ENCODE measurements at places on chromosomes 4 and X. TPM values are rescaled to one million over a fixed set of nuclear protein-coding genes. Genes with fewer than 3 reads are reported as not detected.

PRKG2 gene
- polyA plus RNA-seq = 0.04 TPM

TKTL1 gene
- polyA plus RNA-seq = not detected

GSPT2 gene
- polyA plus RNA-seq = not detected

TMPRSS11F gene
- not detected for polyA plus RNA-seq

CENPI gene
- 5.1 TPM for polyA plus RNA-seq

NLGN4X gene
- not detected for polyA plus RNA-seq

SASH3 gene
- 0.09 TPM for polyA plus RNA-seq

- peak; percentile 1 for DNase-seq
- H3K27ac ChIP-seq = peak overlapping the region; percentile 59
- no peaks in the 10 kb centered on the region for H3K27me3 ChIP-seq
- H3K4me1 ChIP-seq = peaks cover 31% of the 10 kb centered on the region
- no peaks in the 10 kb centered on the region for H3K36me3 ChIP-seq
- peak overlapping the region; percentile 87 for H3K4me3 ChIP-seq
Measured at GRCh38 chrX:21838937-21839333, 482 bp upstream of the MBTPS2 start.

DNA sequence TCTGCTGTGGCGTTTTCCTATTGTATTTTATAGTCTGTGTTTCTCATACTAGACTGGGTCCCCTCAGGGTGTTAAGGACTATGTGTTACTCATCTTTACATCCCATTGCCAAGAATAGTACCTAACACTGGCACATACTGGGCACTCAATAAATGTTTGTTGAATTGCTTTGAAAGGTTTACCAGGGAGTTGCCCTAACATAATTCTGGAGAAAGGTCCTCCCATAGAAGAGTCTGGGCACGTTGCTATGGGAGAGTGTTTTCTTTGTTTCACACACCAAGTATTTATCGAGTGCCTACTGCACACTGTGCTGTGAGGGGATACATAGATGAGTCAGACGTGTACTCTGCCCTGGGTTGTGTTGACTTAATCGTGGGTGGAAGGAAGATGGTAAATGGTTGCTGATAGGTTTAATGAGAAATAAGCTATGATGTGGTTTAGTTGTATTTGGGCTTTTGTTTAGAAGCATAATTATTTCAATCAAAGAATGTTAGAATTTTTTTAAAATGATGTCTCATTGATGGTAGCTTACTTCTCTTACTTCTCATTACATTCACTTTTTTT lies 42.9 kb downstream of the AFF1 start:
- H3K27ac ChIP-seq = peak overlapping the region; percentile 94
- no peaks in the 10 kb centered on the region for H3K27me3 ChIP-seq
- peak; percentile 96 for DNase-seq
- no peak overlapping the region for H3K4me3 ChIP-seq

DNA sequence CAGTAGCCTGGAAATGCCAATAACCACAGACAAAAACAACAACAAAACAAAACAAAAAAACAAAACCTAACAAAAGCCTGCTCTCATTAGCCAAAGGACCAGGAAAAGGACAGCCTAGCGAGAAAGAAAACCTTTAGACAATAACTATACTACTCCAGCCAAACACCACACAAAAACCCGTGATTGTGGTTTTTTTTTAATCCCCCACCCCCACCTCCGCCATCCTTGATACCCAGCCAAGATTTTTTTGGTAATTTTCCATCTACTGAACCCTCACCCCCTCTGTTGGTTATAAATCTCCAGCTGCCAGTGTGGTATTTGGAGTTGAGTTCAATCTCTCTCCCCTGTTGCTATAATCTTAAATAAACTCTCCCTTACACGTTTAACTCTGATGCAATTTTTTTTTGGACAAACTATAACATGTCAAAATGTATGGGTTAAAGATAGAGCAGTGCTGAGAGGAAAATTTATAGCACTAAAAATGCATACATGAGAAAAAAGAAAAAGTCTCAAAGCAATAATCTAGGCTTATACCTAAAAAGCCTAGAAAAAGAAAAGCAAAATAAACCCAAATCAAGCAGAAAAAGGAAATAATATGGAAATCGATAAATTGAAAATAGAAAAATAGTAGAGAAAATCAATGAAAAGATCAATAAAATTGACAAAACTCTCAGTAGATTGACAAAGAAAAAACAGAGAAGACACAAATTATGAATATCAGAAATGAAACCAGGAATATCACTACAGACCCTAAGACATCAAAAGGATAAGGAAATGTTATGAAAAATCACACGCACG lies 83.7 kb downstream of the NAT8L start:
- no peak overlapping the region for H3K4me3 ChIP-seq
- peaks cover 21% of the 10 kb centered on the region for H3K4me1 ChIP-seq
- no peak overlapping the region for H3K27ac ChIP-seq
- no peak for DNase-seq

GRCh38 chrX:127708155-127708554 lies 344.0 kb downstream of the ACTRT1 start:
- DNase-seq = no peak
- no peak overlapping the region for H3K27ac ChIP-seq
- no peaks in the 10 kb centered on the region for H3K27me3 ChIP-seq
- no peaks in the 10 kb centered on the region for H3K4me1 ChIP-seq

- H3K27ac ChIP-seq = no peak overlapping the region
- no peaks in the 10 kb centered on the region for H3K36me3 ChIP-seq
- DNase-seq = no peak
- H3K27me3 ChIP-seq = no peaks in the 10 kb centered on the region
- no peaks in the 10 kb centered on the region for H3K4me1 ChIP-seq
Measured at GRCh38 chr4:117699595-117699994, 334.7 kb upstream of the NDST3 start.

GRCh38 chrX:47629419-47630200 lies at the start of gene CFP:
Gene CFP (minus strand): TSS chrX:47629930. CDS start chrX:47629844, 86 bp downstream.
- no peaks in the 10 kb centered on the region for H3K4me1 ChIP-seq
- no peaks in the 10 kb centered on the region for H3K36me3 ChIP-seq
- H3K4me3 ChIP-seq = no peak within 1 kb of the TSS
- H3K27ac ChIP-seq = no peak within 1 kb of the TSS

- peaks cover 8% of the 10 kb centered on the region for H3K27me3 ChIP-seq
Measured at GRCh38 chr4:57116245-57116644, 6.1 kb upstream of the IGFBP7 start.

DNA sequence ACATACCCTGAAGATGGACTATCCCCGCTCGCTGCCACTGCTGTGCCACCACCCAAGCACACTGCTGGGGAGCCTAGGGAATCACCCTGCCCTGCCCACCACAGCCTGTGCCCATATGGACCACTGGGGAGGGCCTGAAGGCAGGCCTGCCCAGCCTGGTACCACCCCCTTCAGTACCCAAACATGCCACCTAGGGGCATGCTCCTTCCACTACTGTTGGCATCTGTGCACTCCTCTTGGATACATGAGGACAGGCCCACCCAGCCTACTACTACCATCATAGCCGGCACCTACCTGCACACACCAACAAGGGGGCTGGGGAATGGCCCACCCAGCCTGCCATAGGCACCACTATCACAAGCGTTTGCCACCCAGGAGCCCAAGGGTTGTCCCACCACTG lies 30.1 kb upstream of the PRDX4 start:
- H3K4me1 ChIP-seq = no peaks in the 10 kb centered on the region
- no peak for DNase-seq
- H3K27me3 ChIP-seq = no peaks in the 10 kb centered on the region

DNA sequence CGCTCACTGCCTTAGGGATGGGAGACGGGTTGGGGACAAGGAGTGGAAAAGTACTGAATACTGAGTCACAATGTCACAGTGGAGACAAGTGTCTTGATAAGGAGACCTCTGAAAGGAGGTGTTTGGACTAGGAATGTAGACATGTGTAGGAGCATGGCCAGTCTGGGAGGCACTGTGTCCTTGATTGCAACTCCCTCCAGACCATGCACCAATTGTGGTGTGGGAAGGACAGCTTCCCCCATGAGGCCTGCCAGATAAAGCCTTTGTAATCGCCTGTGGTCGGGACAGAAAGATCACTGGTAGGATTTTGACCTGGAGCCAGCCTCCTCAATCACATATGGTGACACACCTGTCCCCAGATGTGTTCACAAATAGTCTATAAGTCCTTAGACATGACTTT lies 64.1 kb downstream of the USP38 start:
- no peaks in the 10 kb centered on the region for H3K36me3 ChIP-seq
- no peak overlapping the region for H3K27ac ChIP-seq
- DNase-seq = no peak
- H3K27me3 ChIP-seq = no peaks in the 10 kb centered on the region
- H3K4me3 ChIP-seq = no peak overlapping the region

DNA sequence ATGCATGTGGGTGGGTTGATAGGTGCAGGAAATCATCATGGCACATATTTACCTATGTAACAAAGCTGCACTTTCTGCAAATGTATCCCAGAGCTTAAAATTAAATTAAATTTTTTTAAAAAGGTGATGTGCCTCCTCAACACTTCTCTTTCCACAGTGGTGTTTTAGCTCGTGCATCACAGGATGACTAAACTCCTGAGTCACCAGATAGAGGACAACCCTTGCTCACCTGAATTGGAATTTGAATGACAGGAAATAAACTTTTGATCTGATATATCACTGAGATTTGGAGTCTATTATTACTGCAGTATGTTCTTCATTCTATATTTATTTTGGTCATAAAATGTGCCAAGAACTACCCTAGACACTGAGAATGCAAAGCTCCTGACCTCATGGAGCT lies 185.3 kb downstream of the MAPK10 start:
- H3K4me3 ChIP-seq = no peak overlapping the region
- H3K4me1 ChIP-seq = no peaks in the 10 kb centered on the region
- no peaks in the 10 kb centered on the region for H3K36me3 ChIP-seq
- no peaks in the 10 kb centered on the region for H3K27me3 ChIP-seq

- no peak for DNase-seq
- H3K4me1 ChIP-seq = no peaks in the 10 kb centered on the region
- H3K27me3 ChIP-seq = no peaks in the 10 kb centered on the region
- H3K36me3 ChIP-seq = no peaks in the 10 kb centered on the region
- H3K4me3 ChIP-seq = no peak overlapping the region
- no peak overlapping the region for H3K27ac ChIP-seq
Measured at GRCh38 chrX:13376857-13377549, 57.1 kb upstream of the ATXN3L start.

DNA sequence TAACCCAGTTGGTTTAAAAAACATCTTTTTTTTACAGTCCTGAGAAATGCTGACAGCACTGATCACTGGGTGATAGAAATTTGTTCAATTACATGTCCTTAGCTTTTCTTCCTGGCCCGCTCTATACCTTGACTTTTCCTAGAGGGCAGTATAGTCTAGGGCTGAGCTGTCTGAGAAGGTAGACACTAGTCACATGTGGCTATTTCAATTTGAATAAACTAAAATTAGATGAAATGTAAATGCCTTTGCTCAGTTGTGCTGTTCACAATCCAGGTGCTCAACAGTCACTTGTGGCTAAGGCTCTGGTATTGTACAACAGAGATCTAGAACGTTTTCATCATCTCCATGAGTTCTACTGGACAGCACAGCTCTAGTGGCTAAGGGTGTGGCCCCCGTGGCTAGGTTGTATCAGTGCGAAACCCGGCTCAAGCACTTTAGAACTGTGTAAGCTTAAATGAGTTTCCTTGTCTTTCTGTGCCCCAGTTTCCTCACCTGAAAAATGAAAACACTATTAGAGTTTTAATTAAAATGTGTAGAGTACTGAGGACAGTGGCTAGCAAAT lies 111.6 kb upstream of the WDR17 start:
- no peaks in the 10 kb centered on the region for H3K36me3 ChIP-seq
- no peak for DNase-seq
- H3K27ac ChIP-seq = no peak overlapping the region
- no peak overlapping the region for H3K4me3 ChIP-seq

GRCh38 chrX:151973060-151973661 lies 1.3 kb downstream of the GABRE start:
- DNase-seq = no peak
- H3K27me3 ChIP-seq = no peaks in the 10 kb centered on the region
- peaks cover 40% of the 10 kb centered on the region for H3K4me1 ChIP-seq
- H3K36me3 ChIP-seq = peaks cover 20% of the 10 kb centered on the region
- peak overlapping the region; percentile 68 for H3K4me3 ChIP-seq
- H3K27ac ChIP-seq = peak overlapping the region; percentile 59

DNA sequence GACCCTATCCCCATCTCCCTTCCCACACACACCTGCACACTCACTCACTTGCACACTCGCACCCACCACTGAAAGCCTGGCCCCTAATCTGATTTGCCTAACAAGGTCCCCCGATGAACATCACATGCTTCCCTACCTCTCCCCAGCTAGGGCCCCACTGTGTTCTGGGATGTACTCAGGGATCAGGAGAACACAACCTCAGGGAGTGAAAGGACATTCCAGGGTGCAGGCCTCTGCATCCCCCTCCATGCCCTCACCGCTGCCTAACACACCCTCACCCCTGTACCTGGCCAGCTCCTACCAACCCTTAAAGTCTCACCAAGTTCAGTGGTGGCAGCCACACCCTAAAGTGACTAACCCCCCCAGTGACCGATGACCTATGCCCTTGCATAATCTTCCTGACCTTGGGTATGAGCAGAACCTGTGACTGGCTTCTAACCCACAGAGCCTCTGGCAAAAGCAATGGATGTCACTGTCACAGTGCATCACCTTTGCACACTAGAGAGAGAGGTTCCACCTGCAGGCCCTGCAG lies 2.4 kb upstream of the AFAP1 start:
- H3K27ac ChIP-seq = no peak overlapping the region
- H3K36me3 ChIP-seq = no peaks in the 10 kb centered on the region
- H3K4me1 ChIP-seq = peaks cover 70% of the 10 kb centered on the region
- no peaks in the 10 kb centered on the region for H3K27me3 ChIP-seq
- H3K4me3 ChIP-seq = no peak overlapping the region

GRCh38 chr4:42149004-42149403 lies 3.5 kb downstream of the BEND4 start:
- H3K27ac ChIP-seq = no peak overlapping the region
- no peaks in the 10 kb centered on the region for H3K36me3 ChIP-seq
- H3K27me3 ChIP-seq = no peaks in the 10 kb centered on the region

DNA sequence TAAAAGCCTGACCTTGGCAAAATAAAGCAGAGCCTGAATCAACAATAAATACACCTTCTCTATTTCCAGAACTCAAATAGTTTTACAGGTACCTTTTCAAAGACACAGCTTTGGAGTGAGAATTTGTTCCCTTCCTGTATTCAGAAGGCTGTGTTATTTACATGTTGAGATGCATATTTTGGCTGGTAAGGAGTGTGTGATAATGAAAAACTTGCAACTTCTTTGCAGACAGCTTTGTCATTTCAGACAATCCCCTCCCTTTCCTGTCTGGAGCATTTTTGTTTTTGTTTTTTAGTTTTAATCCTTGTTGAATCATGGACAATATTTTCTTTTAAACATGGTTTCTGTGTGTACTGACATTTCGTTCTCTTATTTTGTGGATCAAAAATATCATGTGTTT lies 493.8 kb downstream of the FAT4 start:
- H3K4me1 ChIP-seq = no peaks in the 10 kb centered on the region
- DNase-seq = no peak
- H3K4me3 ChIP-seq = no peak overlapping the region
- no peaks in the 10 kb centered on the region for H3K27me3 ChIP-seq
- no peaks in the 10 kb centered on the region for H3K36me3 ChIP-seq

- no peak overlapping the region for H3K4me3 ChIP-seq
- no peak overlapping the region for H3K27ac ChIP-seq
- DNase-seq = no peak
- H3K4me1 ChIP-seq = no peaks in the 10 kb centered on the region
- H3K27me3 ChIP-seq = no peaks in the 10 kb centered on the region
Measured at GRCh38 chrX:123454712-123455431, 270.8 kb downstream of the GRIA3 start.

GRCh38 chr4:30867427-30867826 lies 147.3 kb downstream of the PCDH7 start:
- no peak overlapping the region for H3K27ac ChIP-seq
- no peaks in the 10 kb centered on the region for H3K27me3 ChIP-seq
- DNase-seq = no peak
- no peaks in the 10 kb centered on the region for H3K36me3 ChIP-seq

- no peaks in the 10 kb centered on the region for H3K27me3 ChIP-seq
- peak; percentile 57 for DNase-seq
- H3K36me3 ChIP-seq = peaks cover 2% of the 10 kb centered on the region
Measured at GRCh38 chr4:128031756-128032384, 29.2 kb upstream of the LARP1B start.
